ENCODE measurements at places on chromosomes 2 and 18.
A peak's percentile ranks its signal among the peaks of the same experiment; 100 is the strongest.

GRCh38 chr2:27803046-27803445, 31.5 kb downstream of the MRPL33 start:
- DNase-seq = no peak

- no peak for DNase-seq
These were observed 6.6 kb downstream of the FZD7 start for GRCh38 chr2:202040079-202040844.

DNA sequence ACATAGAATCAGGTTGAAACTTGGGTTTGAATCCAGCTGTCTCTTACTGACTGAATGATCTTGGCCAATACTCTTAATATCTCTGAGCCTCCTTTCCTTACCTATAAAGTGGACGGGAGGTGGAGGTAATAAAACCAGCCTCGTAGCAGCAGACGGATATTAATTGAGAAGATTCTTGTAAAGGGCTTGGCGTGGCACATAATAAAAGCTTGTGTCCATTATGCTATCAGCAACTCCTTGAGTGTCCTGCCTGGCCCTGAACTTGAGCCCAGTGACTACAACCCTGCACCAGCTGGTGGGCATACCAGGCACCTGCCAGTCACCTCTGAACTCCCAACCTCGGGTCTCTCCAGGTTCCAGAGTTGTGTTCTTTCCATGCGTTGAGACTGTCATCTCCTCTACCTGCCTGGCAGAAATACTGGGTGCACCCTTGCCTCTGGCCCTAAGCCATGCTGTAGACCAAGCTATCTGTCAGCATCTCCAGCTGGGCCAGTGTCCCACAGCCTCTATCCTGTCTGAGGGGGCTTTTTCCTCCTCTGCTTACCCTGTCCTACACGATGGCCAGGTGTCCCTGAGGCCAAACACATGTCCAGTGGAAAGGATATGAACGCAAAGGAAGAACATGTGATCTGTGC, 9.7 kb downstream of the CAPN13 start:
- DNase-seq = no peak

GRCh38 chr2:158893026-158893425, 75.4 kb upstream of the TANC1 start:
- no peak for DNase-seq

DNA sequence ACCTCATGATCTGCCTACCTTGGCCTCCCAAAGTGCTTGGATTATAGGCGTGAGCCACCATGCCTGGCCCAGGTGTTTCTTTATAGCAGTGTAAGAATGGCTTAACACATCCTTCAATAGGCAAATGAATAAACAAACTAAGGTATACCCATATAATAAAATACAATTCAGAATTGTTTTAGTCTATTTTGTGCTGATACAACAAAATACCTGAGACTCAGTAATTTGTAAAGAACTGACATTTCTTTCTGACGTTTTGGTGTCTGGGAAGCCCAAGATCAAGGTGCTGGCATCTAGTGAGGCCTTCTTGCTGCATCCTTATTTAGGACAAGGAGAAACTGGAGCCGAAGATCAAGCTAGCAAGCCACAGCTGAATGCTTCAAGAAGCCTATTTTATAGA, 1372.1 kb upstream of the DDX18 start:
- DNase-seq = no peak

GRCh38 chr18:77084688-77085035, 47.9 kb downstream of the MBP start:
- no peak for DNase-seq

DNA sequence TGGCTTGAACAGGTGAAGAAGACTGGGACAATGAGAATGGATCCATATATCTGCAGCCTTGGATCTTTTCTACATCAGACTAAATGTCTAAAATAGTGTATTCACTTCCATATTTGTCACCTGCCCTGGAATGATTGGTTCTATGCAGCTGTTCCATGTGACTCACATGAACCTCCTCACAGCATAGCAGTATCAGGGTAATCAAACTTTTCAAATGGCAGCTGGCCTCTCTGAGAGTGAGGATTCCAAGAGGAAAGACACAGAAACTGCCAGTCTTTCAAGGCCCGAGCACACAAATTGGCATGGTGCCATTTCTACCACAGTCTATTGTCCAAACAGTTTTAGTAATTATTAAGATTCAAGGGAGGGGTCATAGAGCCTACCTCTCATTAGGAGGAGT, 859.3 kb downstream of the BCL11A start:
- DNase-seq = no peak

DNA sequence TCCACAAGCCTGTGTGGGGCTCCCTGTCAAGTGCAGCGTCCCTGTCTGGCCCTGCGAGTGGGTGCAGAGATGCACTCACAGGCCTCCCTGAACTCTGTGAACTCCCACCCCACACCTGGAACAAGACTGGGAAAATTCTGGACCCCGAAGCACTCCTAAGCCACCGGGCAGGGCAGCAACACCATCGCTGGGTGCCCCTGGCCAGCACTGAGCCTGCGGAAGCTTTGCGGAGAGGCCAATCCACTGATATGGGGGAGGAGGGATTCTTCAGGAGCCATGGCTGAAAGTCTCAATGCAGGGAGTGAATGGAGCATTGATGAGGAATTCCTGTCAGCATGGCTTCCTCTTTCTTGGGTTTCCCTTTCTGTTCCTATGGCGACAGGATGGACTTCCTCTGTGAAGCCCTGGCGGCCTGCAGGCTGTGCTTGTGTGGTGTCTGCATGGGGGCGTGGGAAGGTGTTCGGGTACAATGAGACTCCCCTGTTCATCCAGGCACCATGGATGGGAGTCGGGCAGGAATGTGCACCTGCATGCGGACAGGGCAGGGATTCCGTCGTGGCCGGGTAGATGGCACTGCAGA, 15.1 kb downstream of the TRIB2 start:
- no peak for DNase-seq

GRCh38 chr2:2524348-2524941, 193.4 kb upstream of the MYT1L start:
- no peak for DNase-seq

- no peak for DNase-seq
These were observed 68.0 kb upstream of the RAB6C start for GRCh38 chr2:129911363-129912065.

GRCh38 chr2:161077367-161078210, 82.6 kb upstream of the TANK start:
- no peak for DNase-seq

- no peak for DNase-seq
These were observed 63.4 kb upstream of the PLA2R1 start for GRCh38 chr2:160125828-160126227.

- DNase-seq = no peak
These were observed 1647.1 kb downstream of the SUCLG1 start for GRCh38 chr2:82811946-82812345.

GRCh38 chr2:188848887-188849435, 125.2 kb upstream of the COL3A1 start:
- no peak for DNase-seq

DNA sequence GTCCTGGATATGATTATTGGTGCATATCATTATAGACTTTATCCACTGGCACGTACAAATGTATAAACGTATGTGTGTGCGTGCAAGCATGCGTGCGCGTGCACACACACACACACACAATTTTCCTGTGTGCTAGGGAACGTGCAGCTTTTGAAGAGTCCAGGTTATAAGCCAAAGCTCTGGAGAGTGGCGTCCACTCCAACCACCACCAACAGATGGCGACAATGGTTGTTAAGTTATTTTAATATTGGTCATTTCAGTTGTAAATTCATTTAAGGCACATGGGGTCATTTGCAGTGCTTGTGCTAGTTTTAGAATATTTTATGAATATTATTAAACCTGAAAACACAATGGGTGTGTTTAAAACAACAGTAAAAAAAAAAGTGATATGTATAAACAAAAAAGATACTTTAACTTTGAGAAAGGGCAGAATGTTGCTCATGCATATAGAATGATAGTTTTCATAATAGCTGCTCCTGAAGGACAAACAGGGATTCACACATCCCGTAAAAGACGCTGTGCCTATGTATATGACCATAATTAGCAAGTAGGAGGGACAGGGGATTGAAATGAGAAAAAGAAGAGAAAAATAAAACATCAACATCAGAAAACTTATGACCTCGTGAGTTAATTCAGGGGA, 124.2 kb upstream of the ITGB6 start:
- peak; percentile 41 for DNase-seq

GRCh38 chr18:21341141-21341540, 99.1 kb downstream of the GREB1L start:
- no peak for DNase-seq

GRCh38 chr2:26640331-26640745, 828 bp downstream of the CIB4 start:
- no peak for DNase-seq

DNA sequence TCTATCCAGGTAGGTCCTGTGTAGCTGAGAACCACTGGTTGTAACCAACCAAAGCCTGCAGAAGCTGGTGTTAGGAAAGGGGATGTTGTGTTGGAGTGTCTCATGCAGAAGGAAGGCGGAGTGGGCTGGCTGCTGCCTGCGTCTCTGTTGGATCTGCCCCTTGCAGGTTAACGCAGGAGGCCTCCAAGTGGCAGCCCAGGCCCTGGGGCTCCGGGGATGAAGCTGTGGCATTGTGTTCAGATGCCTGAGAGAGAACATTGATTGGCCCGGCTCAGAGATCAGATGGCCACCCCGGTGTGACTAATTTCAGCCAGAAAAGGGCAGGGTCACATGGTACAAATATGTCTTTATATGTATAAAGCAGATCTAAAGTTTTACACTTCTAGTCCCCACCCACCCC, 216.0 kb downstream of the GLI2 start:
- DNase-seq = no peak

GRCh38 chr2:192471982-192472381, 277.2 kb upstream of the TMEFF2 start:
- no peak for DNase-seq

DNA sequence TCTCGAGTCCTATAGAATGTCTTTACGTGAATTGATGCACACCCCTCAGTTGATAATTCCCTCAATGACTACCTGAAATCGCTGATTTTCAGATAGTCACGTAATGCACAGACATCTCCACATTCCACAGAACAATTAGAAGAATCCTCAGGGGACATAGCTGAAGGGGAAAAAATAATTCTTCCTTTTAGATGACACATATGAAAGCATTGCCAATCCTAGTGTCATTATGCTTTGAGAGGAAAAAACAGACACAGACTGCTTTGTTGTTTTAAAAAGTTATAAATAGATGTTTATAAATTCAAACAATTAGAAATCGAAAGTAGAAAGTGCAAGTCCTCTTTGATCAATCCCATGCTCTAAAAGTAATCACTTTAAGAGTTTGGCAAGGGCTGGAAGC, 100.6 kb upstream of the FN1 start:
- DNase-seq = no peak

- no peak for DNase-seq
These were observed 90.3 kb upstream of the LCLAT1 start for GRCh38 chr2:30356776-30357175.

- DNase-seq = peak; percentile 40
These were observed 679.1 kb upstream of the ZEB2 start for GRCh38 chr2:145199042-145199441.

GRCh38 chr2:3162442-3163077, 215.1 kb downstream of the EIPR1 start:
- no peak for DNase-seq

GRCh38 chr2:6341588-6342129, 524.0 kb downstream of the CMPK2 start:
- DNase-seq = no peak

DNA sequence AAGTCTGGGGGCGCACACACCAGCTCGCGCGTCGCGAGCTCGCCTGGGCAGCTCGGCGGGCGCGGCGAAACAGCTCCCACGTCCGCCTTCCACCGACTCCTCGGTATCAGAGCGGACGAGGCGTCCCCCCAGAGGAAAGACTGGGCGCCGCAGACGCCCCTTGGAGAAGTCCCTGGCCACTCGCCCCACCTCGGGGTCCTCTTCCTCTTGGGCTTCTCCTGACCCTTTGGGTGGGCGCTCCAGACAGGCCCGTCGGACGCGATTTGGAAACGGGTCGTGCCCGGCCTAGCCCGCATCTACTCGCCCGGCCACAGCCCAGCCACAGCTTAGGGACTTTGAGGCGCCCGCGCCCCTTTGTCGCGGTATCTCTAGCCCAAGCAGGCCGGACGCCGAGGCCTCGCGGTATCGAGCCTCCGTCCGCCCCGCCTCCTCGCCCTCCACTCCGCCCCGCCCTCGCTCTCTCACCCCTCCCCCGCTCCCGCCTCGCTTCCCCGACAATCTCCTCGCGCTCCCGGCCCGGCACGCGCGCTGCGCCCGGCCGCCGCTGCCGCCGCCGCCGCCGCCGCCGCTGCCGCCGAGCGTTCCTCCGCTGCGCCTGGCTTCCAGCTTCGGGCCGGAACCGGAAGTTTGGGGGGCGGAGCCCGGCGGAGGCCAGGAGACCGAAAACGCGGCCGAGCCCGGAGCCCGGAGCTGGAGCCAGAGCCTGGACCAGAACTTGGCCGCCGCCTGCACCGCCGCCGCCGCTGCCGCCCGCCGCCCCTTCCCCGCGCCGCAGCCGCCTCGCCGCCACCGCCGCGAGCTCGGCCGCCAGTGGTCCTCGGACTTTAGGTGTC, 749 bp upstream of the ACVR2A start:
- peak; percentile 95 for DNase-seq

- no peak for DNase-seq
These were observed 345.2 kb upstream of the SPHKAP start for GRCh38 chr2:228526687-228527086.

- peak; percentile 49 for DNase-seq
These were observed 41.2 kb downstream of the MBP start for GRCh38 chr18:77091366-77091765.

DNA sequence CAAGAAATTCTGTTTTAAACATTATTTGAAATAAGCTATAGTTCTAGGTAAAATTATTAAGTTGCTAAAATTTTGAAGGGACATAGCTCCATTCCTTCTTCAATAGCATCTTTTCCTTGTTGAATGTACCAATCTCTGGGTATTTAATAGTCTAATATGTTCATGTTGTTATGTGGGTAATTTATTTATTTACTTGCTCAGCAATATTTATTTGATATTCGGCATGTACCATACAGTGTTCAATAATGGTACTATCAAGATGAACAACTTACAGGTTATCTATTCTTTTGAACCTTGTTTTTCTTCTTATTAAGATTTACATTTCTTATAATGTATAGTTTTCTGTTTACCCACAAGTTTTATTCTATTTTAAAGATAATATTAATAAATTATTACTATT, 1616.8 kb upstream of the PIK3C3 start:
- DNase-seq = no peak

Data from COR-L47 (cell line).